Stimulated activated naive CD4-positive, alpha-beta T cell treated with Interleukin-2 at 50 U/mL for 16 hours (primary cell): ENCODE measurements at places on chromosomes 3 and 15.
A peak's percentile ranks its signal among the peaks of the same experiment; 100 is the strongest.

GRCh38 chr15:67783303-67783702 lies 42.0 kb upstream of the SKOR1 start:
- DNase-seq = peak; percentile 4

DNA sequence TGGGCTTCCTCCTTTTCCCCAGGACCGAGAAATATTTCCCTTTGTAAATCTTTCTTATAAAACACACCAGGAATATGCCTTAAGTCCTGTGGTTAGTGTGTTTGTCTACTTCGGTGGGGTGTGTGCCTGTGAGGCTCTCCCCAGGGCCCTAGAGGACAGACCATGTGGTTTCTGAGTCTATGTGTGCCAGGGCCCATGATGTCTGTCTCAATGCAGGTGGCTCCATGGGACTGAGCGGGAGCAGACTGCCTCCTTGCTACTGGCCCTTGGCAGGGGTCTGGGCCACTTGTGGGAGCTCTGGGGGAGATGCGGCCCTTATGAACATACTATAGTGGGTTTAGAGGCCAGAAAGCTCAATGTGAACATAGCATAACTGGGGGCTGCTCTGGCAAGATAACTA lies 37.6 kb downstream of the SCN5A start:
- DNase-seq = no peak

DNA sequence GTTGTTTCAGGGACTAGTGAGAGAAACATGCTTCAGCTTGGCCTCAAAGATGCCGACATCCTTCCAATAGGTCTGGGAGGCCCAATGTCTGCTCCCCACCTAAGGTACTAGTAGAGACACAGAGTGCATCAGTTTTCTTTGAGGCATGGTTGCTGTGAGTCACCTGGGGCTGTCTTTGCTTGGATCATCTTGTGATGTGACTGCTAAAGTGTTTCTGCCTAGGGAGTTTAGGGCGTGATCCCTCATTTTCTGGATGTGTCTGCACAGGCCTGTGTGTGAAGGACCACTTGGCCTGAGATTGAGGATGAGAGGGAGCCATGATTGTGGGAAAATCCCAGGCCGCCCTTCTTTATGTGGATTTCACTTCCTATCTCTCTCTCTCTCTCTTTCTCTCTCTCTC lies 4.8 kb downstream of the GASK1A start:
- DNase-seq = no peak

- DNase-seq = no peak
These were observed 175.1 kb upstream of the CTNNB1 start for GRCh38 chr3:41024031-41024836.

- no peak for DNase-seq
These were observed 899.8 kb downstream of the ROBO2 start for GRCh38 chr3:77939726-77940125.

DNA sequence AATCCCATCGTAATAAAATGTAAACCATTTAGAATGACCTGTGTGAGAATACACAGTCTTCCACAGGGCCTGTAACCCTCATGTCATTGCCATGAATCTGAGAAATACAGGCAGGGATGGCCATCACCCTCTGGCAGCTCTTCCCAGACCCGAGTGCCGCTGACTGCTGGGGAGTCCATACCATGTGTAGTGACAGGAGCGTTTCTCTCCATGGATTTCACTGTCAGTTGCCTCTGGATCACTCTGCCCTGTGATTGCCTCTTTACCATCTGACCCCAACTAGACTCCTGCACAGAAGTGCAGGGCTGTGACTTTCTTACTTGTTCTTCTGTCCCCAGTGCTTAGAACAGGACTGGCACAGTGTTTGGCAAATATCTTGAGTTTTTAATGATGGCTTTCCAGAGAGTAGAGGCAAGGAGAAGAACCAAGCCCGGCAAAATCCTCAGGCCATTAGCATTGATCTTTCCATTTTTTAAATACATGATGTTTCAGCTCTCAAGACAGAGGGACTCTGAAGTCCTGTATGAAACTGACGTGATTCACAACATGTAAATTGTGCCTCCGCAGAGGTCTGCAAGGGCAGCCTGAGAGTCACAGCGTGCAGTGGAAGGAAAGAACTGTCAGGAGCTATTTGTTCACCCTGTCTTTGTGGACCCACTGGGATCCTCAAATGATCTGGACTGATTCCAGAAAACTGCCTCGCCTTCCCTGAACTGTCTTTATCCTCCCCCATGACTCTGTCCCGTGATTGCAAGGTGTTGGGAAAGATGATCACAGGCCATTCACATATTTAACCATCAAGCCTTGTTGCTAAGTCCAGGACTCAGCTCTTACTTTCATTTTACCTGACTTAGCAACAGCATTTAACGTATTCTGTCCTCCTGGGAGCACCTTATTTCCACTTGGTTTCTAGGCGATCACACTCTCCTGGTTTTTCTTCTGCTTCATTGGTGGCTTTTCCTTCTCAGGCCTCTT lies 354.9 kb downstream of the EPHB1 start:
- DNase-seq = no peak

DNA sequence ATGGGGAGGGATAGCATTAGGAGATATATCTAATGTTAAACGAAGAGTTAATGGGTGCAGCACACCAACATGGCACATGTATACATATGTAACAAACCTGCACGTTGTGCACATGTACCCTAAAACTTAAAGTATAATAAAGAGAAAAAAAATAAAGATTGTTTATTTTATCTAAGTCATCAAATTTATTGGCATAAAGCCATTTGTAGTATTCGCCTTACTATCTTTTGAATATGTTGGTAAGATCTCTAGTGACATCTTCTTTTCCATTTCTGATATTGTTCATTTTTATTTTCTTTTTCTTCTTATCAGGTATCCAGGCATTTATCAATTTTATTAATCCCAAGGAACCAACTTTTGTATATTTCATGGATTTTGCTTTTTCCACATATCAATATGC lies 5.8 kb upstream of the ABHD5 start:
- DNase-seq = no peak

- no peak for DNase-seq
These were observed 141.1 kb upstream of the SETMAR start for GRCh38 chr3:4162096-4162495.

DNA sequence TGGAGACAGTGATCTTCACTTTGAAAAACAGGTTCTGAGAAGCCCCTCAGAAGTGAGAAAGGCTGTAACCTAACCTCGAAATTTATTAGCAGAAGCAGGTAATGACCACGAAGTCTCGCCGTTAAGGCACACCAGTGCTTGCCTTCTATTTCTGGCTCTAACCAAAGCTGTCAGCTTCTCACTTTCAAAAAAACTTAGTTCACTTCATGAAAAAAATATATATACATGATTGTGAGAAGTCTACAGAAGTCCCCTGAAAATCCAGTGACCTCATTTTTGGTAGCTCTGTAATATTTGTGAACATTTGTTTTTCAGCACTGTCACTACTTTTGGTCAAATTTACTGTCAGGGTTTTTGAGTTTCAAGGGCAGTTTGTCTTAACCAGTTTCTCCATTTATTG lies 19.1 kb upstream of the AKAP13 start:
- no peak for DNase-seq
